ENCODE measurements at places on chromosomes 5 and 9.
A peak's percentile ranks its signal among the peaks of the same experiment; 100 is the strongest.

- no peak for DNase-seq
These were observed 871.4 kb downstream of the MAT2B start for GRCh38 chr5:164376843-164377242.

DNA sequence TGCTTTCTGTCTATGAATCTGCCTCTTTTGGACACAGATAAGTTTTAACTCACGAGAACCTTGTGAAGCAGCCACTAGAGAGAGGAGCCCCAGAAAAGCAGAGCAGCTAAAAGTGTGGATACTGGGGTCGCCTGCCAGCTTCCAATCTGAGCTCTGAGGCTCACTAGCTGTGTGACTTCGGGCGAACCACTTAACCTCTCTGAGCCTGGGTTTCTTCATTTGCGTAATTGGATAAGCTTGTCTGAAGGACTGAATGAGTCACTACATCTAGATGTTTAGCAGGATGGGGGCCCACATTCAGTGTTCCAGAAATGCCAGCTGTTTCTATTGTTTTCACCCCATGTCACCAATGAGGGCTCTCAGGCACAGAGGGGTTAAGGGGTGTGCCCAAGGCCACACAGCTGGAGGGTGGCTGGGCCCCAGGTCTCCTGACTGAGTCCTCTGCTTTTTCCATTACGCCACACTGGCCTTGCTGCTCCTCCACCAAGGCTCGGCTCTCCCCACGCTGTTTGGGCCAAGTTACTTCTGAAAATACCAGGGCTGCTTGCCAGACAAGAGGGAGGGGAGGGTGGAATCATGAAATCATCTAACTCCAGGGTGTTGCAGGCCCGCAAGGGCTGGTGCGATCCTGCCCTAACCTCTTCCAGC lies 36.2 kb downstream of the SH3PXD2B start:
- no peak for DNase-seq

GRCh38 chr5:43729846-43730478 lies 127.0 kb downstream of the NNT start:
- DNase-seq, result no peak

DNA sequence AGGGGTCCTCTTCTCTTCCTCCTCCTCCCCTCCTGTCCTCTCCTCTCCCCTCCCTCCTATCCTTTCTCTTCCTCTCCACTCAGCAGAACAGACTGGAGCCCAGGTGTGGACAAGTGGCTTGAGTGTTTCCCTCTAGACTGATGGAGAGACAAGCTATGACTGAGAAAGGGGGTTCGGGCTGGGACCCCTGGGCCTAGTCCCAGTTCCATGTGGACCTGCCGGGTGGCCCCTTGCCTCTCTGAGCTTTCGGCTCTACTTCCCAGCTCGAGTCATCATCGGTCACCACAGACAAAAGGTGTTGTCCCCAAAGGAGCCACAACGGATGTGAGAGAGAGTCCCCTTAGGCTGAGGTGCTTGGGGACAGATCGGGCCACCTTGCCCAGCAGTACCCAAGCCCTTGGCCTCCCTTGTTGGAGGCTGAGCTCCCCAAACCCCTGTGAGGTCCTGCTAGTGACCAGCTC lies 3.4 kb upstream of the RXRA start:
- DNase-seq, result no peak

DNA sequence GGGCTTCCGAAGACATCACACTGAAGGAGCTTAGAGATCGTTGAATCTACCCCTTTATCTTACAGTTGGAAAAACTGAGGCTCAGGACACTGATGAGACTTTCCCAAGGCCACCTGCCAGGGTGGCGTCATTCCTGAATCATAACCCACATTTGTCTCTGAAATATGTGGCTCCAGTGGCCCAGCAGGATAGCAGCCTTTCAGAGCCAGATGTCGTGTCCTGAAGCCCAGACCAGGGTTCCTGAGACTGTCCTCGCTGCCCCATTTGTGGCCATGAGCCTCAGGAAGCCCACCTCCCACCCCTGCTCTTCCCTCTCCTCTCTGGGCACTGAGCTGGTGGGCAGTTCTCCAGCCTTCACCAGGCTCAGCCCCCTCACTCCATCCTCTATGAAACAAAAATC lies 2.4 kb downstream of the HMCN2 start:
- no peak for DNase-seq

DNA sequence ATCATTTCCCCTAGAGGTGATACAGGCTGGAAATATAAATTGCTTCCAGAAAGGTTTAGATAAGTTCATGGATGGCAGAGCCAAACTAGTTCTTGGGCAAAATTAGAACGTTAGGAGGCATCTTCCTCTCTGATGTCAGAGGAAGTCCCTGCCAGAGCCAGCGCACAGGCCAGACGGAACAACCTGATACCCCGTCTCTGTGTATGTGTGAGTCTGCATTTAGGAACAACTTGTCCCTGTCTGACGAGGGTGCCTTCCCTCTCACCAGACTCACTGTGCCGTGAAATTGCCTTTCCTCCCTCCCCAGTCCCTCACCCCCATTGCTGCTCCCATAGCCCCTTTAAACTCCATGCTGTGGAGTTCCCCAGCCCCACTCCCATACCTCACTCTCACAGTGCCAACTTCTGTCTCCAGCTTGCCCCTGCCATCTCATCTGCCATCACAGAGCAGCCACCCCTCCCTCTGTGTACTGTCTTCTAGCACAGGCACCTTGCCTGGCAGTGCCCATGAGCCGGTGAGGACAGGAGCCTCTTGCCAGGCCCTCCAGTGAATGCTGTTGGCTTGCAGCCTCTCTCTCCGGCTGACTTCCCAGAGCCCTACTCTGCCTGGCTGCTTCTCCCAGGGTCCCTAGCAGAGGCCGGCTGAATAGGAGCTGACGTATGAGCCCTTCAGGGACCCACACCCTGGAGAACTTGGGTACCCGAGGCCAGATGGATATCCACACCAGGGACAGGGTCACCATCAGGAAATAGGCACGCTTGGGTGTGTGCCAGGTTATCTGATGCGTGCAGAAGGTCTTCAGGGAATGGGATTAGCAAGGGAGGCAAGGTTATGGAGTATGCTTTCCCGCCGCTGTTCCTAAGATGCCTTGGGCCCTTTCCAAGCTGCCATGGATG lies 26.7 kb downstream of the UNC5A start:
- DNase-seq, result no peak

- no peak for DNase-seq
These were observed 247.0 kb upstream of the TNC start for GRCh38 chr9:115364991-115365390.

DNA sequence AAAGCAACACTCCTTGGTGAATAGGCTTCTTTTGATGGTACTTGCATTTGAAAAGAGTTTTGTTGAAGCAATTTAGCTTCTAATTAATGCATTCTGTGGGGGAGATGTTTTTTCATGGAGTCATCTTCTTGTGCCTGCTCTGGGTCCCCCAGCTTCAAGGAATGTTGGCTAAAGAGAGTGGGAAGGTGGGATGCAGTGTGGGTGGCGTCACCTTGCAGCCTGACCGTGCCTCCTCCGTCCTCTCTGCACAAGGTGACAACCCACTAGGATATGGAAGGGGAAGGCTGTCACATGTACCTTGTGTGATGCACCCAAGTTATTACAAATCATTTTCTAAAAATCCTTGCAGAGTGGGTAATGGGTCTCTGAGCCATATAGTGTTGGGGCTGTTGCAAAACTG lies 70.7 kb downstream of the DAPK1 start:
- no peak for DNase-seq

DNA sequence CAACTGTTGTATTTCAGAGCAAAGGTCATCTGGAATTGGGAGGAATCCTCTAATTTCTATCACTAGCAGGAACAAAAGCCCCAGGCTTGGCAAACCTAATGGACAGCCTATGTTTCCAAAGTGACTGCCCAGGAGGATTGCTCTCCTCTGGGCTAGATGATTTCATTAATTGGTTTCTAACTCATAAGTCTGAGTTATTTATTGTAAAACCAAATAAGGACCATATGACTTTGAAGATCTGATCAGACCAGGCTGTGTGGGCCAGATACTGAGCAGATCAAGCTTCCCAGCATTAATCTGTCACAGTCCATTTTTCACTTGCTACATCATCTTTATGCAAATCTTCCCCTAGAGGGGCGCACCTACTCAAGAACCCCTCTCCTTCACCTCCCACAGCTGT lies 125.2 kb downstream of the PRDM6 start:
- no peak for DNase-seq

DNA sequence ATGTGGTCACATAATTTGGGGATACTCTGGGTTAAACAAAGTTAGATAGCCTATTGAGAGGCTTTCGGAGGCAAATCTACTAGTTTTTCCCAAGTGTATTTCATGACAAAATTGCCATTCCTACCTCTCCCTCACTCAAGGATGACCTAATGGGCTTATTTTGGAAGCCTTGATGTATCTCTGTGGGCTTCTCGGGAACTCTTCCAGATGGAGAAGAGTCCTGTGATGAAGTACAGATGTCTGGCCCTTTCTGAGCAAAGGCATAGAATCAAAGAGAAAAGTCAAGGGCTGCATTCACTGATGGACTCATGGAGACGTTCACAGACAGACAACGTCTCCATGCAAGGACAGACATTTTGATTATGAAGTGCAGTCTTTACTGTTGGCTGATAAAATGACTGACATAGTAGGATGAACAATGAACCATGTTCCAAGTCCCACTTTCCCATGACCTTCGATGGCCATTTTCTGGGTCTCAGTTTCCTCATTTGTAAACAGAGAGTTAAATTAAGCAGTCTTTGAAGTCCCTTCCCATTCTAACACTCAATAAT lies 347.2 kb upstream of the CD180 start:
- DNase-seq, result no peak

- DNase-seq, result no peak
These were observed 167.6 kb upstream of the SMIM23 start for GRCh38 chr5:171617817-171618591.

GRCh38 chr5:150035139-150035895 lies 34.8 kb downstream of the HMGXB3 start:
- no peak for DNase-seq

- peak; percentile 60 for DNase-seq
These were observed 24.9 kb downstream of the ARHGEF37 start for GRCh38 chr5:149605998-149606724.

DNA sequence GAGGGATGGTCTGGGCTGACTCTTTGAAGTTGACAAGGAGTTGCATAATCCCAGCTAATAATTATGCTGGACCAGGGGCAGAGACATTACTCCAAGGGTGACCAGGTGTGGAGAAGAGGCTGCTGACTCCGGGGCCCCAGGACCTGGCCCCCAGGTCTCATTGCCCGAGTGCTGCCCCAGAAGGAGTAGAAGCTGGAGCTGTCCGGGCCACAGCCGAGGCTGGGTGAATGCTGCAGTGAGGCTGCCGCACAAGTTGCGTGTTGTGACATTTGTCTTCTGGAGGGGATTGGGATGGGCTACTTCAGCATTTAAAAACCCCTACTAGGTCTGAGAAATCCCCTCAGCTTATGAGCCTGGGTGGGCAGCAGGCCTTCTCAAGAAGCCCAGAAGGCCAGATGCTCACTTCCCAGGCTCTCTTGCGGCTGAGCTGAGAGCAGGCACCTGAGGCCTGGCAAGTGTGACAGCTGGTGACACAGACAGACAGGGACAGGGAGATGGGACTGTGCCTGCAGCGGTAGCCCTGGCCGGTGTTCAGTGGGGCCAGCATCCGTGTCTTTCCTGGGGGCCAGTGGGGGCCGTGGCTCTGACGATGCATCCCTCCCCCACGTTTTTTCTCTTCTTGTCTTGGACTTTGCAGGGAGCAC lies 122.8 kb downstream of the KCNIP1 start:
- no peak for DNase-seq

- no peak for DNase-seq
These were observed 206.3 kb upstream of the GDNF start for GRCh38 chr5:38046103-38046502.

DNA sequence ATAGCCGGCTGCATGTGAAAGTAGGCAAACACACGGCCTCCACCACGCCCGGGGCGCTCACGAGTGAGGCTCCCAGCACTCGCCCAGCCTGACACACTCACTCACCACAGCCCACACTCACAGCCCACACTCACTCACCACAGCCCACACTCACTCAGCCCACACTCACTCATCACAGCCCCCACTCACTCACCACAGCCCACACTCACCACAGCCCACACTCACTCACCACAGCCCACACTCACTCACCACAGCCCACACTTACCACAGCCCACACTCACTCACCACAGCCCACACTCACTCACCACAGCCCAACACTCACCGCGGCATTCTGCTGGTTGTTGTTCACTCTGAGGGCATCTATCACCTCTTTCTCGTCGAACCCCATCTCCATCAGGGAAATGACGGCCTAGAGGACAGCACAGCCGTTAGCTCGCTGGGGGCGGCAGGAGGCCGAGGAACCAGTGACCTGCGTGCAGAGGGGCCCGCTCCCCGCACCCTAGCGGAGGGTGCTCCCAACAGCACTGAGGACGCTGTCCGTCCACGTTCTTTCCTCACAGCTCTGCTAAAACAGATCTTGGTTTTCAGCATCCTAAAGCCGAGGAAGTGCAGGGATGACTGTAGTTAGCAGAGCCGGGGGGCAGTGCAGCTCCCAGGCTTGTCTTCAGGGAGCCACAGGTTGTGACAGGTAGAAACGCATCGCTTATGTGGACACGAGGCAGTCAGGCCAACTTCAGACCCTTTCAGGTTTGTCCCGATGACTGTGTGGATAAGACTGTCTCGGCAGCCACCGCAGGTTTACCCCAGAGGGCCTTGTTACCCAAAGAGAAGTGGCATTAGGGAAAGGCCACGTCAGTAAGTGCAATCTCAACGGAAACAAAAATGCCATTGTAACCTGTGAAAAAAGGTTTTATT lies 21.6 kb downstream of the UBAC1 start:
- no peak for DNase-seq

GRCh38 chr9:70324963-70325362 lies 66.2 kb downstream of the SMC5 start:
- no peak for DNase-seq

GRCh38 chr9:21525174-21525573 lies 43.1 kb upstream of the IFNE start:
- no peak for DNase-seq

DNA sequence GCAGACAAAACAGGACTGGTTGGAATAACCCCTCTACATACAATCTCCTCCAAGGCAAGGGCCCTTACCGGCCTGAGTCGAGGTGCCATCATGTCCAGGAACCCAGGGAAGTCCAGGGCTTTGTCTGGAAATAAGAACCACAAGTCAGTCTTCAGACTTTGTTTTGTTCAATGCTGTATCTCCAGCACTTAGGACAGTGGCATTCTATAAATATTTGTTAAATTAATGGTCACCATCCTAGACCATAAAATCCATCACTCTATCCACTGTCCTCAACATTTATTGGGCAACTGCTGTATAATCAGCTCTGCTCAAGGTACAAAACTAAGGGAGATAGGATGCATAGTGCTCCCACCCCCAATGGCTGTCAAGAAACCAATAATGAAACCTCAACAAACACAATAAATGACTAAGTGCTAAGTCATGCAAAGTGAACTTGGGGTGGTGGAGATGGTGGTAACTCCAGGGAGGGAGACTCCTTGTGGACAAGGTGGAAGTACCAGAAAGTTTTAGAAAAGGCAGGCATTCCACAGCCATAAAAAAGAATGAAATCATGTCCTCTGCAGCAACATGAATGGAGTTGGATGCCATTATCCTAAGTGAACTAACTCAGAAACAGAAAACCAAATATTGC lies 5.0 kb downstream of the RELL2 start:
- DNase-seq, result peak; percentile 69

Data from GM13976 (cell line).